T-helper 1 cell treated with Interleukin-12 subunit alpha and Interleukin-12 subunit beta and Interleukin-4 antibody, amounts not matched to agents 30 ng/mL and 1 ng/mL, for 36 hours (primary cell): ENCODE measurements at places on chromosomes 5 and 9. TPM values are rescaled to one million over a fixed set of nuclear protein-coding genes. Genes with fewer than 3 reads are reported as not detected.

Gene INSL6
- total RNA-seq = not detected in 2 replicates

Gene PCDHB10
- not detected in 2 replicates for total RNA-seq

Gene SPINK13
- not detected in 2 replicates for total RNA-seq

Gene TMEM215
- not detected in 2 replicates for total RNA-seq

Gene IL3
- 5.0 and 6.0 TPM in 2 replicates for total RNA-seq

Gene FUT7
- total RNA-seq = 1.7 and 1.9 TPM in 2 replicates

Gene PDE8B
- not detected in 2 replicates for total RNA-seq

Gene TCOF1
- 63.2 and 64.0 TPM in 2 replicates for total RNA-seq

Gene PTGER4
- total RNA-seq = 85.1 and 85.7 TPM in 2 replicates

Gene FAM81B
- total RNA-seq = not detected in 2 replicates

Gene SV2C
- 0.07 and 0.17 TPM in 2 replicates for total RNA-seq

Gene CTXN3
- total RNA-seq = not detected in 2 replicates

Gene NMUR2
- total RNA-seq = not detected in 2 replicates

Gene PPP2R2B
- total RNA-seq = 1.3 TPM in 2 replicates

Gene TOMM5
- 79.7 and 83.9 TPM in 2 replicates for total RNA-seq

Gene TNFSF15
- 3.8 and 3.9 TPM in 2 replicates for total RNA-seq

Gene EDIL3
- not detected in 2 replicates for total RNA-seq

Gene CACNA1B
- 0.05 and 0.07 TPM in 2 replicates for total RNA-seq

Gene HAVCR1
- 9.3 and 10.2 TPM in 2 replicates for total RNA-seq

Gene SH3TC2
- total RNA-seq = not detected in 2 replicates

Gene SOX30
- 0.10 and 0.12 TPM in 2 replicates for total RNA-seq

Gene SPATA31E1
- not detected in 2 replicates for total RNA-seq

Gene GKAP1
- 2.5 and 3.0 TPM in 2 replicates for total RNA-seq

Gene MAPK9
- total RNA-seq = 40.1 and 41.6 TPM in 2 replicates

Gene GPR151
- total RNA-seq = not detected in 2 replicates

Gene IFNK
- total RNA-seq = not detected in 2 replicates

Gene OTP
- not detected in 2 replicates for total RNA-seq

Gene ORM2
- total RNA-seq = not detected in 2 replicates

Gene ST8SIA4
- 65.1 and 74.6 TPM in 2 replicates for total RNA-seq

Gene SPINK4
- total RNA-seq = not detected in 2 replicates

Gene G3BP1
- total RNA-seq = 239 and 241 TPM in 2 replicates

Gene IFNA2
- total RNA-seq = not detected in 2 replicates

Gene PCDHAC2
- total RNA-seq = not detected in 2 replicates

Gene MELK
- 39.7 and 41.9 TPM in 2 replicates for total RNA-seq

Gene FBLL1
- total RNA-seq = not detected in 2 replicates
